ENCODE measurements at places on chromosomes 13 and 19. TPM values are rescaled to one million over a fixed set of nuclear protein-coding genes. Genes with fewer than 3 reads are reported as not detected.

The SEMA6B gene
- 1.1 TPM for polyA plus RNA-seq

The CPT1C gene
- not detected for polyA plus RNA-seq

The RXFP2 gene
- polyA plus RNA-seq = not detected

The CGB7 gene
- not detected for polyA plus RNA-seq

The ZNF677 gene
- polyA plus RNA-seq = 30.5 TPM

The IRGC gene
- polyA plus RNA-seq = not detected

The C19orf85 gene
- not detected for polyA plus RNA-seq

The CEACAM7 gene
- polyA plus RNA-seq = 0.33 TPM

The ZNF724 gene
- 3.3 TPM for polyA plus RNA-seq

The FAM124A gene
- 0.22 TPM for polyA plus RNA-seq

The ZNF570 gene
- polyA plus RNA-seq = 1.8 TPM

The ETV2 gene
- 2.1 TPM for polyA plus RNA-seq

The FBXO27 gene
- 16.6 TPM for polyA plus RNA-seq

The FAM216B gene
- polyA plus RNA-seq = 0.09 TPM

The PRMT1 gene
- 86.7 TPM for polyA plus RNA-seq

The CELF5 gene
- 0.53 TPM for polyA plus RNA-seq

The FGF21 gene
- polyA plus RNA-seq = not detected

The KMT2B gene
- polyA plus RNA-seq = 21.6 TPM

The LGALS7 gene
- 1.1 TPM for polyA plus RNA-seq

The OR4F17 gene
- polyA plus RNA-seq = 0.07 TPM

The FCHO1 gene
- polyA plus RNA-seq = 2.1 TPM

The CGB3 gene
- polyA plus RNA-seq = not detected

The CLDN10 gene
- polyA plus RNA-seq = not detected

The LRRC63 gene
- polyA plus RNA-seq = not detected

The C19orf81 gene
- polyA plus RNA-seq = not detected

The TMED1 gene
- polyA plus RNA-seq = 31.7 TPM

The SLC17A7 gene
- polyA plus RNA-seq = 1.1 TPM

The PGLYRP1 gene
- polyA plus RNA-seq = 0.41 TPM

The NCCRP1 gene
- 0.45 TPM for polyA plus RNA-seq

The SPINT2 gene
- polyA plus RNA-seq = 414 TPM

The NAT14 gene
- 7.0 TPM for polyA plus RNA-seq

The RFPL4A gene
- not detected for polyA plus RNA-seq

The ZNF558 gene
- 29.4 TPM for polyA plus RNA-seq

The PTPRH gene
- 114 TPM for polyA plus RNA-seq

The NDUFA11 gene
- 523 TPM for polyA plus RNA-seq

The CCNA1 gene
- 0.03 TPM for polyA plus RNA-seq

The SLC7A10 gene
- polyA plus RNA-seq = 16.0 TPM

The RAB11B gene
- polyA plus RNA-seq = 102 TPM

The FBXO17 gene
- polyA plus RNA-seq = 2.4 TPM

The CALR3 gene
- polyA plus RNA-seq = not detected

The LILRA1 gene
- 0.22 TPM for polyA plus RNA-seq

The RAB20 gene
- polyA plus RNA-seq = 56.4 TPM

The RFXAP gene
- polyA plus RNA-seq = 0.81 TPM

The ZNF540 gene
- polyA plus RNA-seq = 5.2 TPM

The CLIP3 gene
- polyA plus RNA-seq = 7.5 TPM

The ZMYM2 gene
- polyA plus RNA-seq = 13.2 TPM

The ZNF28 gene
- 29.6 TPM for polyA plus RNA-seq

The KLK5 gene
- polyA plus RNA-seq = 0.10 TPM

The ZNF865 gene
- polyA plus RNA-seq = 6.8 TPM

The C5AR2 gene
- polyA plus RNA-seq = 0.10 TPM

All from small intestine (tissue), 16 donors.